Hepatocyte (in vitro differentiated cells): ENCODE measurements at places on chromosomes 1 and 21. TPM values are rescaled to one million over a fixed set of nuclear protein-coding genes. Genes with fewer than 3 reads are reported as not detected.

DNA sequence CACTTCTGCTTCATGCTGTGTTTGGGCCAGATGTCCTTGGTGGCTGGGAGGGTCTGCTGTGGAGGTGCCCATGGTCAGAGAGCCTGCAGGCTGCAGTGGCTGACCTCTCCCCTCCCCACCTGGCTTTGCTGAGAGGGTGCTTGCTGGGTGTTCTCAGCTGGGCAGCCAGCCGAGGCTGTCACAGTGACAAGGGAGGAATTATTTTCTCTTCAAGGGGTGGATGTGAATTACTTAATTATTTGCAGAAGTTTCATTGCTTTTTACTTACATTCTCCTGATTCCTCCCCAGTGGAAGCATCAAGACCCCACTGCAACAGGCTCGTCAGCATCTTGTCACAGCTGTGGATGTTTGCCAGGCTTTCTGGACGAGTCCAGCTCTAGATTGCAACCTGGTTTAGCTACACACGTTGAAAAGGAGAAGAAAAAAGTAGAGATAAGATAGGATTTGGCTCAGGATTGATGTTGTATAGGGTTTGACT lies 70.3 kb downstream of the GALNT2 start:
- no peaks in the 10 kb centered on the region for H3K36me3 ChIP-seq
- DNase-seq, result no peak
- H3K4me3 ChIP-seq, result no peak overlapping the region

- H3K4me3 ChIP-seq, result no peak overlapping the region
- DNase-seq, result no peak
- H3K27ac ChIP-seq, result no peak overlapping the region
- H3K4me1 ChIP-seq, result no peaks in the 10 kb centered on the region
These were observed 59.3 kb downstream of the PACC1 start for GRCh38 chr1:212355230-212355969.

GRCh38 chr1:10245674-10246073 lies 35.3 kb downstream of the KIF1B start:
- H3K36me3 ChIP-seq, result no peaks in the 10 kb centered on the region
- no peak overlapping the region for H3K27ac ChIP-seq
- DNase-seq, result no peak

DNA sequence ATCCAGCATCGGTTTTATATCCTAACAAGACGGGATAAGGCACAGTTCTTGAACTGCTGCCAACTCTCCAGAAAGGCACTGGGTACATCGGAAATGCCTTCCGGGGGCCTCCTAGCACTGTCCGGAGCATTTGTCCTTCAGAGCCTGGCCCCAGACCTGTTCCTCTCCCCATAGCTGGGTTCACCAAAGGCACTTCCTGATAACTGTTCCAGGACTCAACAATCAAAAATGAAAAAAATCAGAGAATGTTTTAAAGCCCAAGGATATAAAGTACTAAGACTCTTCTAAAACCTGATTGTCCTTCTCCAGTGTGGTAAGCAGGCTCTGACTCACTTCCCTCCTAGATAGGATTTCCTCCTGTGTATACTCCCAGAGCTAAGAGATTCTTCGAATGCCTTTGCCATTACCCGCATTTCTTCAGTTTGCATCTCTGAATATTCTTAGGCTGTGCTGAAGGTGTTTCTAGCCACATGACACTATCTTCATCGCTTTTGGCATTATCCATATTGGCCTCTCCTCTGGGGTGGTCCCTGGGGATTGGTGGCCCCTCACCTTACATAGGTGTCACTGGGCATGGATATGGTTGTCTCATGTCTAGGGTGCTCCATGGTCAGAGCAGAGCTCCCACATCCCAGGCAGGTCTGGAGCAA lies 112.9 kb downstream of the ZBTB18 start:
- DNase-seq, result peak; percentile 73
- H3K4me3 ChIP-seq, result no peak overlapping the region
- peaks cover 9% of the 10 kb centered on the region for H3K4me1 ChIP-seq
- H3K27ac ChIP-seq, result peak overlapping the region; percentile 54
- H3K36me3 ChIP-seq, result no peaks in the 10 kb centered on the region

DNA sequence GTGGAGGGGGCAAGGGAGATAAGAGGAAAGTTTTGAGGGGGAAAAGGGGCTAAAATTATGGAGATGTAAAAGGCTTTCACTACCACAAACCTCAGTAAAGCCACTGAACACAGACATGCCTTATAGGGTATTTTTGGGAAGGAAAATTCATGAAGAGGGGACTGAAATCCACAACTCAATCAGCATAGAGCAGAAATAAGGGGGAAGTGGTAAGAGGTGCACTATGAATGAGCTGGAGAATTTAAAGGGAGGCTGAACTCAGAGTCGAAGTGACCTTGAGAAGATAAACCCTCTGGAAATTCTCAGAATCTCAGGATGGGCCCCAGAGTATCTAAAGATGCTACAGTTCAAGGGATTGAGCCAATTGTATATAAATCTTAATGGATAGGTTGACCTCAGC lies 15.3 kb downstream of the RHEX start:
- no peaks in the 10 kb centered on the region for H3K27me3 ChIP-seq

GRCh38 chr1:48077795-48078222 lies 80.6 kb upstream of the TRABD2B start:
- peak; percentile 49 for DNase-seq
- peaks cover 21% of the 10 kb centered on the region for H3K4me1 ChIP-seq
- H3K4me3 ChIP-seq, result no peak overlapping the region
- no peaks in the 10 kb centered on the region for H3K36me3 ChIP-seq

The FCRL6 gene
- total RNA-seq, result not detected in 2 replicates

- H3K4me3 ChIP-seq, result no peak overlapping the region
- DNase-seq, result no peak
- H3K27me3 ChIP-seq, result no peaks in the 10 kb centered on the region
- H3K36me3 ChIP-seq, result no peaks in the 10 kb centered on the region
- no peak overlapping the region for H3K27ac ChIP-seq
These were observed 114.4 kb downstream of the PRDM16 start for GRCh38 chr1:3183411-3183810.

- no peak for DNase-seq
- H3K27ac ChIP-seq, result no peak overlapping the region
- H3K27me3 ChIP-seq, result no peaks in the 10 kb centered on the region
- no peaks in the 10 kb centered on the region for H3K36me3 ChIP-seq
- no peaks in the 10 kb centered on the region for H3K4me1 ChIP-seq
These were observed 15.9 kb downstream of the RNPC3 start for GRCh38 chr1:103541431-103541830.

GRCh38 chr21:44344541-44345183 lies 5.5 kb upstream of the CFAP410 start:
- peaks cover 14% of the 10 kb centered on the region for H3K4me1 ChIP-seq
- no peak overlapping the region for H3K27ac ChIP-seq
- H3K27me3 ChIP-seq, result no peaks in the 10 kb centered on the region
- H3K36me3 ChIP-seq, result no peaks in the 10 kb centered on the region

The NBPF20 gene
- 3.4 and 4.0 TPM in 2 replicates for total RNA-seq

DNA sequence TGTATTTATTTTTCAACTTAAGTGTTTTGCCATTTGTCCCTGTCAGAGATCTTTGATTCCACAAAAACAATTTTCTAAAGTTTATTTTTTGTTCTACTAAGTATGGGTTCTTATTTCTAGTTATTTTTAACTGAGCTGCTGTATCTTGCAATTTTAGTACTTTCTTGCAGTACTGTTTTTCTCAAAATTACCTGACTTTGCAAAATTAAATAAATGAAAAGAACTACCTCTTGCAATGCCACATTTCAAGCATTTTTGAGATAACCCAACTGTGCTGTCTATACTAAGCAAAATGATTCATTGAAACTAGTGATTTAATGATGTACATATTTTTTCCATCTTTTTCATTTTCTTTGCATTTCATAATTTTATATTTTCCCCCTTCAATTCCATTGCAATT lies 71.5 kb upstream of the ADGRL2 start:
- H3K27ac ChIP-seq, result no peak overlapping the region
- H3K36me3 ChIP-seq, result no peaks in the 10 kb centered on the region
- DNase-seq, result no peak

GRCh38 chr1:26072305-26072704 lies 4.9 kb upstream of the TRIM63 start:
- H3K4me3 ChIP-seq, result no peak overlapping the region
- no peak for DNase-seq
- H3K27ac ChIP-seq, result no peak overlapping the region
- no peaks in the 10 kb centered on the region for H3K27me3 ChIP-seq
- H3K36me3 ChIP-seq, result no peaks in the 10 kb centered on the region
- peaks cover 6% of the 10 kb centered on the region for H3K4me1 ChIP-seq

The KPRP gene
- total RNA-seq, result not detected in 2 replicates

- H3K27me3 ChIP-seq, result no peaks in the 10 kb centered on the region
- no peak for DNase-seq
- no peaks in the 10 kb centered on the region for H3K4me1 ChIP-seq
- no peak overlapping the region for H3K4me3 ChIP-seq
These were observed 166.7 kb downstream of the UCK2 start for GRCh38 chr1:165994107-165994506.

GRCh38 chr1:95126846-95127245 lies 9.7 kb downstream of the TLCD4 start:
- H3K4me1 ChIP-seq, result no peaks in the 10 kb centered on the region
- DNase-seq, result no peak
- no peaks in the 10 kb centered on the region for H3K36me3 ChIP-seq
- H3K4me3 ChIP-seq, result no peak overlapping the region
- H3K27ac ChIP-seq, result no peak overlapping the region

- no peak overlapping the region for H3K4me3 ChIP-seq
- peaks cover 4% of the 10 kb centered on the region for H3K4me1 ChIP-seq
- DNase-seq, result peak; percentile 87
- no peaks in the 10 kb centered on the region for H3K36me3 ChIP-seq
These were observed 1.6 kb downstream of the KCNE1 start for GRCh38 chr21:34510148-34511142.

GRCh38 chr1:167767761-167768160 lies 46.0 kb downstream of the MPZL1 start:
- H3K36me3 ChIP-seq, result no peaks in the 10 kb centered on the region
- no peak for DNase-seq
- H3K27me3 ChIP-seq, result no peaks in the 10 kb centered on the region
- H3K4me3 ChIP-seq, result no peak overlapping the region

The AKR7A3 gene
- 1.2 and 2.3 TPM in 2 replicates for total RNA-seq

DNA sequence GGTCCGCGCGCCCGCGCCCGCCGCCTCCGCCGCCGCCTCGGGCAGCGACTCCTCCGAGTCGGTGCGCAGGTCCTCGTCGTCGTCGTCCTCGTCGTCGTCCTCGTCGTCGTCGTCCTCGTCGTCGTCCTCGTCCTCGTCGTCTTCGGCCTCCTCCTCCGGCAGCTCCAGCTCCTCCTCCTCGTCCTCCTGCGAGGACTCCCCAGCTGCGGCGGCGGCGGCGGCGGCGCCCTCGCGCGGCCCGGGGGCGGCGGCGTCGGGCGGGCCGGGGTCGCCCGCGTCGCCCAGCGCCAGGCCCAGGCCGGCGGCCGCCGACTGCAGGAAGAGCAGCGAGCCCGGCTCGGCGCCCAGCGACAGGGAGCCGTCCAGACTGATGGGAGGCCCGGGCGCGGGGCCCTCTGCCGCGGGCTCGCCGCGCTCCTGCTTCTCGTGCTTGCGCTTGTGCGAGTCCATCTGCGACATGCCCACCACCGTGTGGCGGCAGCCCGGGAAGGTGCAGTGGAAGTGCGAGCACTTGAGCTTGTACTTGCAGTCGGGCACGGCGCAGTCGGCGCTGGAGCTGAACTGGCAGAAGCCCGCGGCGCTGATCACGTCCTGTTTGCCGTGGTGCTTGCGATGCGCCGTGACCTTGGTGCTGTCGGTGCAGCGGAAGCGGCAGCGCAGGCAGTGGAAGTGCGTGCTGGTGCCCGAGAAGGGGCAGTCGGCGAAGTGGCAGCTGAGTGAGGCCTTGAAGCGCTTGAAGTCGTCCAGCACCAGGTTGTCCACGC lies 157.3 kb downstream of the CASZ1 start:
- H3K27me3 ChIP-seq, result peaks cover 11% of the 10 kb centered on the region
- H3K27ac ChIP-seq, result no peak overlapping the region
- H3K36me3 ChIP-seq, result no peaks in the 10 kb centered on the region
- no peak for DNase-seq
- no peak overlapping the region for H3K4me3 ChIP-seq

The TRIM46 gene
- total RNA-seq, result 1.1 and 1.2 TPM in 2 replicates

- no peaks in the 10 kb centered on the region for H3K27me3 ChIP-seq
- no peaks in the 10 kb centered on the region for H3K36me3 ChIP-seq
- no peak overlapping the region for H3K27ac ChIP-seq
These were observed 56.0 kb downstream of the OLFML3 start for GRCh38 chr1:114035304-114035700.

- no peak overlapping the region for H3K4me3 ChIP-seq
- no peaks in the 10 kb centered on the region for H3K27me3 ChIP-seq
- H3K27ac ChIP-seq, result no peak overlapping the region
- no peaks in the 10 kb centered on the region for H3K4me1 ChIP-seq
These were observed 368.4 kb upstream of the GREM2 start for GRCh38 chr1:240980342-240980741.

The DOCK7 gene
- 53.4 and 194 TPM in 2 replicates for total RNA-seq

- no peak overlapping the region for H3K27ac ChIP-seq
- DNase-seq, result peak; percentile 61
- no peak overlapping the region for H3K4me3 ChIP-seq
- H3K27me3 ChIP-seq, result peaks cover 47% of the 10 kb centered on the region
- H3K4me1 ChIP-seq, result no peaks in the 10 kb centered on the region
These were observed 67.5 kb upstream of the VAMP3 start for GRCh38 chr1:7703321-7704213.

DNA sequence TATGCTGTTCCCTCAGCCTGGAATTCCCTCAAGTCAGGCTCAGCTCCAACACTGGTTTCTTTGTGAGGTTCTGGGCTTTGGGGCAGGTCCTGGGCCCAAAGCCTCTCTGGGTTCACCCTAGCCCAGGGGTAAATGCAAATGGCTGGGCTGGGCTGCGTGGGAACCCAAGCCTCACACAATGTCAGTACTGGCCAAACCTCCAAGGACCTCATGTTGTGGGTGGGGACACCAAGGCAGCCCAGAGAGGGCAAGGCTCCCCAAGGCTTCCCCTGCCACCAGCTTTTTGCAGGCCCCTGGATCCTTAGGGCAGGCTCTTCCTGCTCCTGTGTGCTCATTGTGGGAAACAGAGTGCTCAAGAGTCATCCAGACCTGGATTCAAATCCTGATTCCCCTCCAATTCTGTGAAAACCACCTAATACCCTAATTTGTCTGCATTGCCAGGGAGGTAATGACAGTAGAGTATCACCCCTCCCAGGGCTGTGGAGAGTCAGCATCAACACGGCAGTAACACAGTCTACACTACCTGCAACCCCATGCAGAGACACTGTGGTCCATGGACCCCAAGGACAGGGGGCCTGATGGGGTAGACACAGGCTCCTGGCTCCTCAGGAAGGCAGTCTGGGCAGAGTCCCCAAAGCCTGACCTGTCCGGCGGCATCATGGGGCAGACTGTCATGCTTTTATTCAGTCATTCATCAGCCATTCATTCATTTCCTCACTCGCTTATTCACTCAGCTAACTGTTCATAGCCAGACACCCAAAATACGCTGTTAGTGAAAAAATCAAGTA lies 85.7 kb downstream of the DMRTB1 start:
- DNase-seq, result no peak
- no peak overlapping the region for H3K4me3 ChIP-seq
- no peaks in the 10 kb centered on the region for H3K27me3 ChIP-seq
- peaks cover 8% of the 10 kb centered on the region for H3K4me1 ChIP-seq
- H3K27ac ChIP-seq, result no peak overlapping the region
